Muscle of arm (tissue), 14 donors: ENCODE measurements at places on chromosomes 11 and 22.
A peak's percentile ranks its signal among the peaks of the same experiment; 100 is the strongest.

GRCh38 chr22:50622723-50623327, 5.1 kb downstream of the ARSA start:
- no peak for DNase-seq

- no peak for DNase-seq
These were observed 1.1 kb downstream of the PRRG4 start for GRCh38 chr11:32830796-32831195.

DNA sequence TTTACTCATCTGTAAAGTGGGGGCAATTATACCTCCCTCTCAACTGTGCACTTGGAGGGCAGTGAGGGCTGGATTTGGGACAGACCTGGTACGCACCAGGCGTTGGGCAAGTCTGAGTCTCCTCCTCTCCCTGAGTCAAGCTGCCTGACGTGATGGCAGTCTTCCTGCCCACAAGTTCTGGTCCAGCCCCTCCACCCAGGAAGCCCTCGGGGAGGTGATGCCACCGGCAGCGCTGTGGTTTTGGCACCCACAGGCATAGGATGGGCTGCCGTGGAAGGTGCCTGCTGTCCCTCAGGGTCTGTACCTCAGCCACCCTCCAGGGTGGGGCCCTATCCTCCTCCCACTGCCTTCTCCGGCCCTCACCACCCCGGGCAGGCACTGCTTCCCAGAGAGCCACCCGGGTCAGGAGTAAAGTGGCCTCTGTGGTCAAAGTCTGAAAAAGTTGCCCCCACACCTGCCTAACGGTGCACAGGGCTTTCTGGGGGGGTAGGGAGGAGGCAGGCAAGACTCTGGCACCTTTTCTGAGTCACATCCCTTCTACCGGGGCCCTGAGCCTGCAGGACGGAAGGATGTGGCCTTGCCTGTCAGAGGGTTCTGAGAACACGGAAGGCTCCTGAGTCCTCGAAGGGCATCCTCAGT, 6.5 kb upstream of the APOBEC3H start:
- DNase-seq, result no peak

DNA sequence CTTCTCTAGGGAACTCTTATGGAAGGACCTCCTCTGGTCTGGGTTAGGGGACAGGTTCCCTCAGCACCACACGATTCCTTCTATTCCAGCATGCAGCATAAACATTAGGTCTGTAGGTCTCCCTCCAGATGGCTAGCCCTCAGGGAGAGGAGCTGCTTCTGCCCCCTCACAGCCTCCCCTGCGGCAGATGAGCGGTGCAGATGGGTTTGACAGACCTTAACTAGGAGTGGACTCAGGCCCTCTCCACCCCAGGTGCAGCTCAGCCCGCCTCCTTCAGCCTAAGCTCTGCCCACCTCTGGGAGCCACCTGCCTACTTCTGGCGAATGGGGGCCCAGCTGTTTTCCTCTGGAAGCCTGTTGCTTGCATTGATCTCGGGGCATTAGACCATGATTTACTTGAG, 55.7 kb upstream of the EIF3D start:
- no peak for DNase-seq

GRCh38 chr11:113034576-113034975, 73.4 kb downstream of the NCAM1 start:
- DNase-seq, result no peak

- no peak for DNase-seq
These were observed 348.7 kb downstream of the ETS1 start for GRCh38 chr11:128238521-128239265.

- DNase-seq, result no peak
These were observed 3.5 kb downstream of the CLDN5 start for GRCh38 chr22:19520566-19521305.

DNA sequence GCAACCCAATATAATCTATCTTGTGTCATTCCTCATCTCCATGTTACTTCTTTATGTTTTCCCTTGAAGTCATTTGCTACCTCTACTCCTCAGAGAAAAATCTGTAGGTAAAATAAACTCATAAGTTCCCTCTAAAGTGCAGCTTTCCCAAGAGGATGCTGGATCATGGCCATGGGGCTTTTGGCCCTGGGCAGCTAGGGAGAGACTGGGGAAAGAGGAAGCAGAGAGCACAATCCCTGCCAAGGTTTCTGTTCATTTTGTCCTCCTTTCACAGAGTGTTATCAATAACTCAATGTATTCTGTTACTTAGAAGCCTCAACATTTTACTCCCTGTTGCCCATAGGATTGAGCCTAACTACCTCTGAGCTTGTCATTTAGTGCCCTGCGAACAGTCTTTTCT, 9.0 kb downstream of the RNF121 start:
- no peak for DNase-seq

GRCh38 chr11:122187373-122188165, 71.6 kb upstream of the BLID start:
- no peak for DNase-seq

DNA sequence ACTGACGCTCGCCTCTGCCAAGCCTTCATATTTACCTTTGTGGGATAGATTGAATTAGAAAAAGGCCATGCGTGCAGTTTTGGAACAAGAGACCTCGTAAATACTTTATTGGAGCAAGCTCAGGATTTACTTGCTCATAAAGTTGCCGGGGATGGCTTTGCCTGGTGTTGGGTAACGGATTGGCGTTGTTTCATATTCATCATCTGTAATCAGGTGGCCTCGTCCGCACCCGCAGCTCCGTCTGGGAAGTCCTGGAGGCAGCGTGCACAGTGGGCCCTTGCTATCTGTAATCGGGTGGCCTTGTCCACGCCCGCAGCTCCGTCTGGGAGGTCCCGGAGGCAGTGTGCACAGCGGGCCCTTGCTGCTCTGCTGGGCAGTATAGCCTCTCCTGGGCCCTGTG, 1209.3 kb downstream of the BRD1 start:
- DNase-seq, result no peak

DNA sequence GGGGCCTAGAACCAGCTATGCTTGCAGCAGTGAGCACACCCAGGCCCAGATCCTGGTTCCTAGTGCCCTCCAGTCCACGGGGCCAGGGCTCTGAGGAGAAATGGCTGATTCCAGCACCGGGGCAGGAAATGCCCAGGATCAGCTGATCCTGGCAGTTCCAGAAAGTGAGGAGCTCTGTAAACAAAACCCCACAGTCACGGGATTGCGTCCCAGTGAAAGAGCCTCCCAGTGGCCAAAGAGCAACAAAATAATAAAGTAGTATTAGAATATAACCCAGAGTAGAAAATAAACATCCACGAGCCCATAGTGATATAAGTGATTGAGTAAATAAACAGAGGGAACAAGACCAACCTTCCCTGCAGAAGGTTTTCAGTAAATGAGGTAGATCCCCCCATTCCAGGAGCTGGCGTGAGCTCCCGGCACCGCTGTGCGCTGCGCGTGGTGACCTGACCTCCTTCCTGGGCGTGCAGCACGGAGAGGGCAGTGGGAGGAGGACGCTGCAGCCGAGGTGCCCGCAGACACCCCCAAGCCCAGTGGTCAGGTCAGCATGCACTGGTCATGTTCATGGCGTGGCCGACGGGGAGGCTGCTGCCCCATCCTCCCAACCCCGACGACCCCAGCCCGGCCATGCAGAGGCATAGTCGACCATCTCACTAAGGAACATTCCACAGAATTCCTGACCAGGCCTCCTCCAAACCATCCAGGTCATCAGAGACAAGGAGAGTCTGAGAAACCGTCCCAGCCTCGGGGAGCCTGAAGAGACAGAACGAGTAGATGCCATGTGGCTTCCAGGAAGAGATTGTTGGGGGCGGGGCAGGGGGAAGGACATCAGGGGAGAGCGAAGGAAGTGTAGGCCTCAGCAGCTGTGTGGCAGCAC, 19.8 kb downstream of the PTDSS2 start:
- peak; percentile 33 for DNase-seq

- DNase-seq, result no peak
These were observed 65.8 kb downstream of the LRRC32 start for GRCh38 chr11:76604626-76605241.
